ENCODE measurements at places on chromosomes 2 and 18.

DNA sequence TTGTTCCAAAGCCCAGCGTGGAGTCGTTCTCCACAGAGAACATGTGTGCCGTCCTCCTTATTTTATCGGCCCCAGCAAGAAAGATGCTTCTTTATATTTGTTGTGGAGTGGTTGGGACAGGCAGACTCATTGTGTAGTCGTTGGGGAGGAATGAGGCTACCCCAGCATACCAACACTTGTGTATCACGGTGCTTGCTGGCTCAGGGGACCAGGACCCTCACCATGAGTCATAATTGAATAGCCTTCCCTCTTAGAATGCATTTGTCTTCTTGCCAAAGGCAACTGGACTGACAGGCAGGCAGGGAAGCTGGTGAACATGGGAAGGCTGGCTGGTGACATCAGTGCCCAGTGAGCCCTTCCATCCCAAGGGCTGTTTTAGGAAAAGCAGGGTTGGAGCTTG, 4.7 kb downstream of the CAPN10 start:
- no peak for DNase-seq

DNA sequence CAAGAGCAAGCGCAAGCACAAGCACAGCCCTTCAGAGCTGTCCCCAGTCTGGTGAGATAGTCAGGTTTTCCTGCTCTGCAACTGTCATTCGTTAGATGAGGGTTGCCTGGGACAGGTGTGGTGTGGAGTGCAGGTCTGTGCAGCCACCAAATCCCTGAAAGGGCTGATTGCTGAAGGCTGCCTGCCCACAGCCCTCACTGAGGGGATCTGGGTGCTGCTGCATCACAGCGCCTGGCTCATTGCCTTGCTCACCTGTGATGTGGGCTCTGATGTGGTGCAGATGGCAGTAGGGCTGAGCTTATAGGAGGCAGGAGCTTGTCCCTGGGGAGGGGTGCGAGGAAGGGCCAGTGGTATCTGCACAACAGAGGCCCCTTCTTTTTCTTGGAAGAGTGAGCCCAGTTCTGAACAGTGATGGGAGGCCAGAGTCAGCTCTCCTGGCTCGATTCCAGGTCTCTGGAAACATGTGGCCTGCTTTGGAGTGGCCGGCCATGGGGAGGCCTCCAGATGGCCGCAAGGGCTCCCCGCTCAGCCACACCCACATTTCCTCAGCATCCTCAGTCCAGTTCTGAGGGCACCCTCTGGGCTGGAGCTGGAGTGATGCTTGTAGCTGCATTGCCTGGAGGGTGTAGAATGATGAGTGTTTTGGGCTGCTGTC, 11.4 kb downstream of the UBE2F start:
- no peak for DNase-seq

DNA sequence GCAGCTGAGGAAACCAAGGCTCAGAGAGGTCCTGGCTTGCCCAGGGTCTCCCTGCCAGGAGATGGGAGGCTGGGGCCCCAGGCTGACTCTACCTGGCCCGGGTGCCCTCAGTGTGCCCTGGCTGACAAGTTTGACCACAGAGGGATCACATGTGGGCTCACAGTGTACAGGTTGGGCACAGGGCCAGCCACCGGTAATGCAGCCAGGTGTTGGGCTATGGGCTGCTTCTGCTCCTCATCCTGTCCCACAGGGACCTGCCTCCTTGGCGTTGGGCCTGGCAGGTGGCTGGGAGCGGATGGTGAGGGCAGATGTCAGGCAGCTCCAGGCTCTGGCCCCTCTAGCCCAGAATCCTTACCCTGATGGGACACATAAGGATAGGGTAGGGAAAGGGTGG, 250.5 kb downstream of the LOXHD1 start:
- no peak for DNase-seq

- DNase-seq, result no peak
These were observed 167.0 kb downstream of the MYO5B start for GRCh38 chr18:50027996-50028395.

GRCh38 chr2:157741819-157742484, 113.3 kb upstream of the ACVR1C start:
- DNase-seq, result no peak

DNA sequence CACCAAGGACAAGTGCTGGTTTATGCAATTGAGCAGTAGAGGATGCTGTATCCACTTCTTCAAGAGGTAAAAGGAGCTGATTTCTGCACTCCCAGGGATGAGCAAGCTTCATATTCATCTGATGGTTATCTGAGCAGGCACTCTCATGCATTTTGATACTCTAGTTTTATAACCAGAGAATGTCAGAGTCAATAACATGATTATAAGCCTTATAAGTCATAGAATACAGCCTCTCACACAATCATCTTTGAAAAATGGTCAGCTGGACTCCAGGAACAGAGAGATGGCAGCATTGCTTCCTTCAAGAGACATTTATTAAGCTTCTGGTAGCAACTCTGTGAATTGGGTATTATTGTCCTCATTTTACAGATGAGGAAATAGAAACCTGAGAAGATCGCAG, 167.1 kb downstream of the SLC8A1 start:
- no peak for DNase-seq

DNA sequence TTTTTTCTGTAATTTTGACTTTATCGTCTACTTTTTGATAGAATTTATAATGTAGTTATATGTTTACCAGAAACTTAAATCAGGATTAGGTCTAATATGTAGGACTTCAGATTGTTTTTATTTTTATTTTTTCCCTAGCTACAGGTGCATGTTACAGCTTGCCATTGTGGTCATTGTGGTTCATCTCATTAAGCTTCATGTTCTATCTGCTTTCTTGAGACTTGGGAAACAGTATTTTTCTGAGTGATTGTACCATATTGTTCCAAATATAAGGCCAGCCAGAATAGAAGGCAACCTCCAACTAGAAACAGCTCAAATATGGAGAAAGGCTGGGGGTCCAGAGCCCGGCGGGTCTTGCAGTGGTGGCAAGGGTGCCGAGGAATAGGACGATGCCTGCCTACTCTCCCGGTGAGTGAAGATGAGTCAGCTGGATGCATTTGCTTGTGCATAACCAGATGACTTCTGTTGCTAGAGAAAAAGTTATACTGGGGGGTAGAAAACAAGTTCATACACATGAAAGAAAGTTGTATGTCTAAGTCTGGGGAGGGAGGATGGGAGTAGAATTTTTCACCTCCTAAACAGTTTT, 188.4 kb downstream of the CCDC85A start:
- DNase-seq, result no peak

GRCh38 chr2:21361384-21361783, 237.6 kb downstream of the TDRD15 start:
- no peak for DNase-seq

- no peak for DNase-seq
These were observed 365.1 kb upstream of the NETO1 start for GRCh38 chr18:73232933-73233332.

GRCh38 chr2:2699121-2699505, 368.0 kb upstream of the MYT1L start:
- peak; percentile 87 for DNase-seq

DNA sequence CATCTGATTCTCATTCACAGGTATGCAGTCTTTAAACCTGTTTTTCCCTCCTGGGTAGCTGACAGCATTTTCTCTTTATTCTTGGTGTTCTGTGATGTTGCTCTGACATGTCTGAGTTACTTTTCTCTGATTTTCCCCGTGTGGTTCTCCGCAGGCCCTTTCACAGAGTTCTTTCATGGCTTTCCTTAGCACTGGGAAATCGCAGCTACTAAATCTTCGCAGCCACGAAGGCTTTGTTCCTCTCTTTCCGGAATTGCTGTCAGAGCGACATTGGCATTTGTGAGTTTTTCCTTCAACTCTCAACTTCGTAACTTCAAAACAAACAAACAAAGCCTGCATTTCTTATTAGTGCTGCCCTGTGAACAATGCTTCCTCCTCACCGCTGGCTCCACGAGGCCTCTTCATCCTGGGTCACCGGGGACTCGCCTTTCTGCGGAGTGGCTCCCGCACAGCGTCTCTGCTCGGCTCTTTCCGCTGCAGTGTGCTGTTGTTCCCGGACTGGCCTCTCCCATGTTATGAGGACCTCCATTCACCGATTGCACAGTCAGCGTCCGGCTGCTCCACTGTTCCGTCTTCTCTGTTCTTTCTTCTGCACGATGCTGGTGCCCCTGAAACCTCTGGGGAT, 16.1 kb downstream of the COLEC11 start:
- no peak for DNase-seq

- no peak for DNase-seq
These were observed 280.9 kb downstream of the ZNF385B start for GRCh38 chr2:179580378-179581146.

GRCh38 chr2:60602388-60602787, 48.9 kb upstream of the BCL11A start:
- no peak for DNase-seq

GRCh38 chr2:238015705-238016104, 45.1 kb upstream of the SCLY start:
- DNase-seq, result no peak

- no peak for DNase-seq
These were observed 70.1 kb downstream of the TSHZ1 start for GRCh38 chr18:75280427-75281280.

DNA sequence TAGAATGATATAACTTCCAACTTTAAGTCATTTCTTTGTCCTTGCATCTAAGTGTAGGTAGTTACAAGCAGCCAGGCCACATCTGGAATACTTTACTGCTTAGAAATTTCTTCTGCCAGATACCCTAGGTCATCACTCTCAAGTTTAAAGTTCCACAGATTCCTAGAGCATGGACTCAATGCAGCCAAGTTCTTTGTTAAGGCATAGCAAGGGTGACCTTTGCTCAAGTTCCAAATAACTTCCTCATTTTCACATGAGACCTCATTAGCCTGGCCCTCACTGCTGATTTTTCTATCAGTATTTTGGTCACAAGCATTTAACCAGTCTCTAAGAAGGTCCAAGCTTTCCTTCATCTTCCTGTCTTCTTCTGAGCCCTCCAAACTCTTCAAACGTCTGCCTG, 7.8 kb upstream of the UGT1A9 start:
- no peak for DNase-seq

DNA sequence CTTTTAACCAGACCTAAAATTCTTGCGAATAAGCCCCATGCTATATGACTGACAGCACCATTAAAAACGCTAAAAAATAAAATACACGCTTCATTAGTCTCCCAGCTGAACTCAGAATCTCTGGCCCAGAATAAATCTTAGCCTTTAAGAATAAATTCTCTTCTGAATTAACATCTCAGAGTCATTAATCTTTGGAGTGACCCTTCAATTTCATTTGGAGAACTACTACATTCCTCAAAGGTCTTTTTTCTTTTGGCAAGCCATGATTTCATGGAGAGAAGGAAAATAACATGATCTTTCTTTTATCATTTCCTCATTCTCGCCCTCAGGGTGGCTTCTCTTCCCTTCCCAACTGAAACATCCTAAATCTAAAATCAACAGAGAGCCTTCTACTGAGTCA, 259.0 kb downstream of the AFF3 start:
- no peak for DNase-seq

GRCh38 chr2:36562973-36563532, 34.9 kb downstream of the FEZ2 start:
- DNase-seq, result no peak

GRCh38 chr18:55013086-55013485, 53.8 kb upstream of the CCDC68 start:
- no peak for DNase-seq

- DNase-seq, result no peak
These were observed 149.6 kb downstream of the ESCO1 start for GRCh38 chr18:21450913-21451312.

- DNase-seq, result no peak
These were observed 223.9 kb upstream of the TCF4 start for GRCh38 chr18:55811925-55812324.

DNA sequence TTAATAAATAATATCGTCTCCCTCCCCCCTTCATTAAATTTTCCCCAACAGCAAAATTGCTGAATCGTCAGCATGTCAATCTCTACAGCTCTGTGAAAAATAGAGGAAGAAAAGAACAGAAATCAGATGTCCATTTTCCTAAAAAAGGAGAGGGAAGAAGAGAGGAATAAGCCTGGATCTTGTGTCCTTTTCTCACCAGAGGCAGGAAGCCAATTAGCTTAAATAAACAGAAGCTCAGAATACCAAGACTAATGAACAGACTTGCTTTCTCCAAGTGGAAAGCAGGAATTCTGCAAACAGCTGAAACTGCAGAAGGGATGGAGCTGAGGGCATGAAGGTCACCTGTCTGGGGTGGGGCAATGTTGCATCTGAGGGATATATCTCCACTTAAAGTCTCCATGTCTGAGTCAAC, 265.7 kb downstream of the CCDC85A start:
- no peak for DNase-seq

DNA sequence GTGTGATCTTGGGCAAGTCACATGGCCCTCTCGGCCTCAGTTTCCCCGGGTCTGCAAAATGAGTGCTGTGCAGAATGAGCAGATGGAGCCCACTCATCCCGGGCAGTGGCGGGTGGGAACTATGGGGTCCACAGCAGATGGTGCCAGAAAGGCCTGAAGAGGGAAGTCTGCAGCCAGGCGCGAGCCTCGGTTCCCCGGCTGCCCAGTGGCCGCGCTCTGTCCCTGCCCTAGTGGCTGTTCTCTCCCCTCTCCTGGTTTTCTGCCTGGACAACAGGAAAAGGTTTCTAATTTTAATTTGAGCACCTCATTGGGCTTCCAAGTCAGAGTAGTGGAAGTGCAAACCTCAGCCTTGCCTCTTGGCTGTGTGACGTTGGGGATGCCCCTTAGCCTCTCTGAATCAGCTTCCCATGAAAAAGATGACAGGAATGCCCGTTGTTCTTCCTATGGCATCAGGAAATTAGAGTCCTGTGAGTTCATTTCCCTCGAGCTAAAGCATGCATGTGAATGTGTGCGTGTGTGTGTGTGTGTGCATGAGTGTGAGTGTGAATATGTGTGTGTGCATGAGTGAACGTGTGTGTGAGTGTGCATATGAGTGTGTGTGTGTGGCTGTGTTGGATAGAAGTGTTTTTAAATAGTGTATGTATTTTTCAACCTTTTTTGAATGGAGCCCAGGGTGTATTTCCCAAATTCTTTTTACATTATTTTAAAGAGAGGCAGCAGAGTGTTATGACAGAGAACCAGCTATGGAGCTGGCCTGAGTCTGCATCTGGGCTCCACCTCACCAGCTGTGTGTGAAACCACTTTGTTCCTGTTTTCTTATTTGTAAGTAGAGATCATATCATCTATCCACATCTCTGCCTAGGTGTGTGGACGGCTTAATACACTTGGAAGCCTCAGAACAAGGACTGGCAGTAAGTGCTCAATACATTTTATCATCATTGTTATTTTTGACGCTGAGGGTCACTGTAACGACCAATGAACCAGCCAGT, 41.3 kb downstream of the RRM2 start:
- DNase-seq, result no peak

GRCh38 chr2:109293663-109294062, 164.7 kb downstream of the SH3RF3 start:
- no peak for DNase-seq

- no peak for DNase-seq
These were observed 228.3 kb upstream of the SETBP1 start for GRCh38 chr18:44452346-44452745.

- DNase-seq, result no peak
These were observed 102.3 kb downstream of the ZBTB7C start for GRCh38 chr18:48306838-48307237.
